ENCODE measurements at places on chromosomes 2 and 18. TPM values are rescaled to one million over a fixed set of nuclear protein-coding genes. Genes with fewer than 3 reads are reported as not detected.

Gene SIX3
- total RNA-seq = not detected

Gene OXER1
- total RNA-seq = 0.49 TPM

Gene KIF1A
- 0.17 TPM for total RNA-seq

Gene LYG2
- not detected for total RNA-seq

Gene DOCK10
- 278 TPM for total RNA-seq

Gene CAPN14
- total RNA-seq = 0.68 TPM

Gene CD226
- total RNA-seq = 125 TPM

Gene CELF4
- total RNA-seq = not detected

Gene CDH19
- not detected for total RNA-seq

All from T-helper 1 cell treated with Interleukin-12 subunit alpha and Interleukin-12 subunit beta and Interleukin-4 antibody, amounts not matched to agents 30 ng/mL and 1 ng/mL, for 36 hours (primary cell).